ENCODE measurements at places on chromosomes 2 and 18. TPM values are rescaled to one million over a fixed set of nuclear protein-coding genes. Genes with fewer than 3 reads are reported as not detected.
A peak's percentile ranks its signal among the peaks of the same experiment; 100 is the strongest.

DPYSL5 gene
- 10.3 TPM for total RNA-seq

- no peaks in the 10 kb centered on the region for H3K27me3 ChIP-seq
- 0 out of 2 replicates have a peak, but pooled peaks cover 3% of the 10 kb centered on the region for H3K4me1 ChIP-seq
Observed at GRCh38 chr18:49481317-49481716, 5.7 kb downstream of the C18orf32 start.

- peaks cover 30% of the 10 kb centered on the region for H3K4me1 ChIP-seq
- no peaks in the 10 kb centered on the region for H3K36me3 ChIP-seq
- H3K27ac ChIP-seq = no peak overlapping the region
Observed at GRCh38 chr2:200090683-200091082, 135.3 kb downstream of the MAIP1 start.

DNA sequence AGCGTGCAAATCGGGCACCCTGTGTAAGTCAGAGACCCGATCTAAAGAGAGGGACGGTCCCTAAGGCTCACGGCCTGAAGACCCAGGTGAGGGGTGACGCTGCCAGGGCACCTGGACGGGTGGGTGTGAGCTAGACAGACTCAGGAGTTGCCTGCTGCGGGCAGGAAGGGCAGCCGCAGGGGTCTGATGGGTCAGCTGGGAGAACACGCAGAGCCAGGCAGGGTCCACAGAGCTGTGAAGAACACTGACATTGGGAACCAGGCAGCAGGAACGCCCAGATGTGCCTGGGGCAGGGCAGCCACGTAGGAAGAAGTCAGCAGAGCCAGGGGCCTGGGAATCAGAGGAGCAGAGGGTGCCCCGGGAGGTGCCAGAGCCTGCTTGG is 25.9 kb downstream of the HDAC4 start:
- DNase-seq = peak; percentile 0
- H3K27ac ChIP-seq = no peak overlapping the region
- no peaks in the 10 kb centered on the region for H3K4me1 ChIP-seq
- H3K27me3 ChIP-seq = no peaks in the 10 kb centered on the region

DNA sequence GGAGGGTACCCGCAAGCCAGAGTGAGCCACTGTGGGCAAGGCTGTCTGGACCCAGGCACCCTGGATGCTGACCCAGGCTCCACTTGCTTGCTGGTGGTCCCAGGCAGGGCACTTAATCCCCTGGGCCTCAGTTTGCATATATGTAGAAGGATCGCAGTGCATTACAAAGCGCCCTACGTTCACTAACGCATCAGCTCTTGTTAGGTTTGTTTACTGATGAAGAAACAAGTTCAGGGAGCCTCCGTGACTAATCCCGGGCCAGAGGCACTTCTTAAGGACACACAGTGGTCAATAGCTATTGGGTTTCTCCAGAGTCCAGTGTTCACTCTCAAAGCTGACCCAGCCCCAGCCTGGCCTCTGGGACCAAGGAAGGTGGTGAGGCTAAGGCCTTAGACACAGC is 70.2 kb downstream of the LBH start:
- H3K36me3 ChIP-seq = no peaks in the 10 kb centered on the region
- H3K4me3 ChIP-seq = peak overlapping the region; percentile 38
- DNase-seq = peak; percentile 69
- H3K4me1 ChIP-seq = peaks cover 29% of the 10 kb centered on the region
- H3K27me3 ChIP-seq = no peaks in the 10 kb centered on the region

DNA sequence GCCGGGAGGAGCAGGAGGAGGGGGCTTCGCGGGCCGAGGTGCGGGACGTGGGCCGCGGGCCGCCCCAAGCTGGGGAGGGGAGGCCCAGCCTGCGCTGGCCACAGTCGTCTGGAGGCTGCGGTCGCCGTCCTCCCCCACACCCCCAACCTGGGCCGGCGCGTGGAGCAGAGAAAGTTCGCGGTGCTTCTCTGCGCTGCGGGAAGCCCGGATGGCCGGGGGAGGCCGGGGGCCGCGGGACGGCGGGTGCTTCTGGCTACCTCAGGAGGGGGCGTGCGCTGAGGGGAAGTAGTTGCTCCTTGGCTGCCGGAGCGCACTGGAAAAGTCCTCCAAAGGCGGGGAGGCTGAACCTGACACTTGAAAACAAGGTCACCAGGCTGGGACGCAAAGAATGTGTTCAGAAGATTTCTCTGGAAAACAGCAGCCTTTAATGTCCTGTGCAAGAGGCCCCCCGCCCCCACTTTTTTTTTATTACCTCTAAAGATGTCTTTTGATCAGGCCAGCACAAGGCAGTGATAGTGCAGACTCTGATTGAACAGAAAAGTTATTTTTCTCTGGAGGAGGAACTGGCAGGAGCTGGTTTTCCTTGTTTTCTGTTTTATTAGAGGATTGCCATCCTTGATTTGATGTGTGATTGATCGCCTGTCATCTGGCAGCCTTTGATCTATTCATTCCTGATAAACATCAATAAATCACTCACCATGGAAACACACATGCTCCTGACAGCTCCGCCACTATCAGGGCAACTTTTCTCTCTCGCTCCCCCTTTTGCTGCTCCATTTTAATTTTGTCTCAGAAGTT is 1.6 kb downstream of the TSHZ1 start:
- peaks cover 26% of the 10 kb centered on the region for H3K4me1 ChIP-seq
- H3K4me3 ChIP-seq = peak overlapping the region; percentile 55
- peak; percentile 80 for DNase-seq
- no peaks in the 10 kb centered on the region for H3K36me3 ChIP-seq
- H3K27ac ChIP-seq = no peak overlapping the region

GRCh38 chr2:201806442-201807170 is at the start of gene CDK15:
CDK15 (plus strand) TSS chr2:201806537; CDS start chr2:201806665, 128 bp downstream.
- peaks cover 14% of the 10 kb centered on the region for H3K4me1 ChIP-seq
- no peaks in the 10 kb centered on the region for H3K27me3 ChIP-seq
- DNase-seq = no peak
- H3K4me3 ChIP-seq = no peak within 1 kb of the TSS
- no peak within 1 kb of the TSS for H3K27ac ChIP-seq

DNA sequence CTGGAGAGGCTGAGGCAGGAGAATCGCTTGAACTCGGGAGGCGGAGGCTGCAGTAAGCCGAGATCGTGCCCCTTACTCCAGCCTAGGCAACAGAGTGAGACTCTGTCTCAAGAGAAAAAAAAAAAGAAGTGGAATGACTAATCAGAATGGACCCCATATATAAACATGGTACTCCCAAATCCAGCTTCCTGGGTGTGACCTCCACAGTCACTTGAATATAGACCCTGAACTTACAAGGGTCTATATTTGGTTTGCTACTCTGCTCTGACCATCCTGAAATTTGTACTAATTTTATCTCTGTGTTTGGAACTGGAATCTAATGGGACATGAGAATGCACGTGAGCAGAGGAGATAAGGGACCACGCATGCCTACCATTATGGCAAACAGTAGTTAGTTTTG is 275.0 kb downstream of the TNS1 start:
- H3K4me1 ChIP-seq = no peaks in the 10 kb centered on the region
- no peaks in the 10 kb centered on the region for H3K27me3 ChIP-seq
- no peaks in the 10 kb centered on the region for H3K36me3 ChIP-seq
- no peak overlapping the region for H3K4me3 ChIP-seq
- DNase-seq = no peak

DNA sequence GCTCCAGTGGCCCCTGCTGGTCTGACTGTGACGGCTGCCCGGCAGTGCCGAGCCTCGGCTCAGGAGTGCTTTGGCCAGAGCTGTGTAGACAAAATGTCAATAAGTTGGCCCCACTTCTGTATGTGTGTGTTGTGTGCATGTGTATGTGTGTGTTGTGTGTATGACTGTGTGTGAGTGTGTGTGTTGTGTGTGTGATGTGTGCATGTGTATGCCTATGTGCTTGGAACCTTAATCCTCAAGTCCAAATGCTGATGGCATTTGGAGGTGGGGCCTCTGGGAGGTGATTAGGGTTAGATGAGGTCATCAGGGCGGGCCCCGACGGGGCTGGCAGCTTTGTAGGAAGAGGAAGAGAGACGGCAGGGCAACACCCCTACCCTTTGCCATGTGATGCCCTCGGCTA is 269.0 kb downstream of the DCDC2C start:
- H3K4me3 ChIP-seq = no peak overlapping the region
- no peaks in the 10 kb centered on the region for H3K27me3 ChIP-seq
- H3K4me1 ChIP-seq = no peaks in the 10 kb centered on the region
- no peak overlapping the region for H3K27ac ChIP-seq

DNA sequence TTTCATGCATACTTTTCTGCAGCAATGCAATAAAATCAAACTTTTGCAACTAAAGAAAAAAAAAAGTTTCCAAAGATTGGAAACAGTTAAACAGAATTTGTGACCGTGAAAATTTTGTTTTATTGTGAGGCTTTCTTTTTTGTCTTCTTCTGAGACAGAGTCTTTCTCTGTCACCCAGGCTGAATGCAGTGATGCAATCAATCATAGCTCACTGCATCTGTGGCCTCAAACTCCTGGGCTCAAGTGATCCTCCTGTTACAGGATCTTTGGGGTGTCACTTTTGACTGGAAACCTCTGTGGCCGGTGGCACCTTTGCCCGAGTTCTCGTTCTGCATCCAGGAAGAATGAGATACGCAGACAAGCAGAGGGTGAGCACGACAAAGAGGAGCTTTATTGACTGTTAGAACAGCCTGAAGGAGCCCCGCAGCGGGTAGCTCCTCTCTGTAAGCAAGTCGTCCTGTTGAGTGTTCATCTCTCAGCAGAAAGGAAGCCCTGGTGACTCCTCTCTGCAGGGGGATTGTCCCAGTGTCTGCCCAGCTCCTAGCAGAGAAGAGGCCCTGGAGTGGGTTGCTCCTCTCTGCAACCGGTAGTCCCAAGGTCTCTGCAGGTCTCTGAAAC is 16.9 kb upstream of the ILKAP start:
- no peak for DNase-seq
- H3K4me3 ChIP-seq = no peak overlapping the region
- H3K27me3 ChIP-seq = no peaks in the 10 kb centered on the region
- no peaks in the 10 kb centered on the region for H3K4me1 ChIP-seq
- no peaks in the 10 kb centered on the region for H3K36me3 ChIP-seq

GRCh38 chr2:207041279-207041678 is 102.0 kb downstream of the CPO start:
- H3K36me3 ChIP-seq = no peaks in the 10 kb centered on the region
- no peaks in the 10 kb centered on the region for H3K27me3 ChIP-seq
- H3K4me1 ChIP-seq = peaks cover 20% of the 10 kb centered on the region
- H3K27ac ChIP-seq = no peak overlapping the region
- peak; percentile 53 for DNase-seq

DNA sequence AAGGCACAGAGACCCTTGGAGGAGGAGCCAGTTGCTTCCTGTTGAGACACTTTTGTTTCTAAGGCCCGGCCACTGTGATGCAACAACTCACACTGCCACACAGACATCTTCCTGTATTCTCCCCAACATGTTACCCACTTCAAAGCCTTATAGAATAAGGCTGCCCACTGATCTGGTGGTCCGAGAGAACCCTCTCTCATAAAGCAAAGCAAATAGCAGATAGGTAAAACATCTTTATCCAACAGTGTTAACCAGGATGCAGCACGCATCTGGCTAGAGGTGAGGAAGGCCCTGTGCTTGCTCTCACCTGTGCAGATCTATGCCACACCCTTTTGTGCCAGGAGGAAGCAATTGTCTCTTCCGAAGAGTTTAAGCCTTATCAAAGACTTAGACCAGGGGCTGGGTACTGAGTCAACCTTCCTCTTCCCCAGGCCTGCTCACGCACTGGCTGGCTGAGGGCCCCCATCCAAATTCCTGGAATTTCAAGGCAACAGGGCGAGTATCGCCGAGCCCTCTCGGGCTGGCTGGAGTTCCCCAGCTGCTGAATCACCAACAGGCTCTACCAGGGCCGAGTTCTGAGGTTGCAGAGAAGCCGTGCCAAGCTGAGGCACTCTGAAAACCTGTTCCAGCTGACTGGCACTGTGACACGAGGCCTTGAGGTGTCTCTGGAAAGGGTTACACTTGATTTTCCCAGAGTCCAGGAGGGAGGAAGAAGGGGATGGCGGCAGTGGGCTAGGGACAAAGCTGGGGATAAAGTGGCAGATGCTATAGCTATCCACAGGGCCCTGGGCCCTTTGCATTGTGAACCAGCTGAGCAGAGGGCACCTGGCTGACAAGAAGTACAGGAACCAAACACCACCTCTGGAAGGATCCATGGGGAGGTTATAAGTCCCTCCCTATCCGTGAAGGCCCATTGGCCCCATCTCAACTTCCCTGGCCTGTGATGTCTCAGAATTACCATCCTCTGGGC is 29.3 kb downstream of the TGFA start:
- H3K4me3 ChIP-seq = no peak overlapping the region
- H3K36me3 ChIP-seq = no peaks in the 10 kb centered on the region
- peaks cover 9% of the 10 kb centered on the region for H3K4me1 ChIP-seq
- DNase-seq = peak; percentile 64
- H3K27me3 ChIP-seq = no peaks in the 10 kb centered on the region

DNA sequence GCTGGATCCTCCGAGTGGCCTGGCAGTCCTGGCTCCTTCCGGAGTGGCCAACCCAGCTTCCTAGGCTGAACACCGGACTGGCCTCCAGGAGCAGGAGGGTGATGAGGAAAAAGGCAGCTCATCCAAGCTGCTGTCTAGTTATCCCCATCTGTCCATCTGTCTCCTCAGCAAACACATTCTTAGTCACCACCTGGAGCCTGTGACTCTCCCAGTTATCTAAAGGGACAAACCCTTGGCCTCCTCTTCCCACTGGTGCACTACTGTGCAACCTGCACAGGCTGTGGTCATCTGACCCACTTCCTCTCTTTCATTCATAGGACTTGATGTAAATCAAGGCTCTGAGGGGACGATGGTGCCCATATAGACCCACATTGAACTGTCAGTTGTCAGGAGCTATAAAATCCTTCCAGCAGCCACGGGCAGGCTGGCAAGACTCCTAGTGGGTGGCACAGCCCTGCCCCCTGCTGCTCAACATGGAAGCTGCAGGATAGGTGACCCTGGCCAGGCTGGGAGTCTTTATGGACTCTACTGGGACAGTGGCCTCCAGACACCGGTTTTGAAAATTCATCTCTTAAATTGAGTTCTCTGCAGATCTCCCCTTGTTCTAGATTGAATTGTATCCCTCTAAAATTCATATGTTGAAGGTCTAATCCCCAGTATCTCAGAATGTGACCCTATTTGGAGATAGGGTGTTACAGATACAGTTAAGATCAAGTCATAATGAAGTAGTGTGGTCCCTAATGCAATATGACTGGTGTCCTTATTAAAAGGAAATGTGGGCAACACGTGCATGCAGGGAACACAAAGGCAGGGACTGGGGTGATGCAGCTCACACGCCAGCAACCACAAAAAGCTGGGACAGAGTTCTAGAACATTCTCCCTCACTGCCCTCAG is 29.3 kb upstream of the DUSP2 start:
- H3K27ac ChIP-seq = no peak overlapping the region
- H3K4me3 ChIP-seq = no peak overlapping the region
- DNase-seq = peak; percentile 85
- H3K4me1 ChIP-seq = no peaks in the 10 kb centered on the region
- H3K36me3 ChIP-seq = no peaks in the 10 kb centered on the region
- H3K27me3 ChIP-seq = no peaks in the 10 kb centered on the region

- peaks cover 22% of the 10 kb centered on the region for H3K4me1 ChIP-seq
- no peaks in the 10 kb centered on the region for H3K36me3 ChIP-seq
- H3K27me3 ChIP-seq = no peaks in the 10 kb centered on the region
- no peak overlapping the region for H3K27ac ChIP-seq
- H3K4me3 ChIP-seq = no peak overlapping the region
Observed at GRCh38 chr2:64913357-64913869, 75.8 kb upstream of the SLC1A4 start.

Measured in GM23338 (cell line).